ENCODE measurements at places on chromosomes 3 and 15.

GRCh38 chr3:108182339-108182738, 39.9 kb downstream of the IFT57 start:
- DNase-seq, result no peak

DNA sequence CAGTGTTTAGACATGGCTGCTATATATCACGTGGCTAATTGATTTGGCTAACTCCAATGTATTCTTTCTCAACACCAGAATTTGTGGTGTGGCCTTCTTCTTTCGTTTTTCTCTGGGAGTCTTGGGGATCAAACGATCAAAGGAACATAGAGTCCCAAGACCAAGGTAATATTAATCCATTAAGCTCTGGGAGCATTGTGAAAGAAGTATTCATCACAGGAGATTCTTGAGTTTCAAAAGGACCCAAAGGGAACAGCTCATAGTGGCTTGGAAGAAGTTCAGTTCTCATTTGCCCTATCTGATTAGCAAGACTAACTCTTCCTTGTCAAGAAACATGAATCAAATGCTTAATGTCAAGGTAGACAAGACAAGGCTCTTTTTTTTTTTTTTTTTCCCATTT, 32.9 kb upstream of the TICRR start:
- DNase-seq, result no peak

DNA sequence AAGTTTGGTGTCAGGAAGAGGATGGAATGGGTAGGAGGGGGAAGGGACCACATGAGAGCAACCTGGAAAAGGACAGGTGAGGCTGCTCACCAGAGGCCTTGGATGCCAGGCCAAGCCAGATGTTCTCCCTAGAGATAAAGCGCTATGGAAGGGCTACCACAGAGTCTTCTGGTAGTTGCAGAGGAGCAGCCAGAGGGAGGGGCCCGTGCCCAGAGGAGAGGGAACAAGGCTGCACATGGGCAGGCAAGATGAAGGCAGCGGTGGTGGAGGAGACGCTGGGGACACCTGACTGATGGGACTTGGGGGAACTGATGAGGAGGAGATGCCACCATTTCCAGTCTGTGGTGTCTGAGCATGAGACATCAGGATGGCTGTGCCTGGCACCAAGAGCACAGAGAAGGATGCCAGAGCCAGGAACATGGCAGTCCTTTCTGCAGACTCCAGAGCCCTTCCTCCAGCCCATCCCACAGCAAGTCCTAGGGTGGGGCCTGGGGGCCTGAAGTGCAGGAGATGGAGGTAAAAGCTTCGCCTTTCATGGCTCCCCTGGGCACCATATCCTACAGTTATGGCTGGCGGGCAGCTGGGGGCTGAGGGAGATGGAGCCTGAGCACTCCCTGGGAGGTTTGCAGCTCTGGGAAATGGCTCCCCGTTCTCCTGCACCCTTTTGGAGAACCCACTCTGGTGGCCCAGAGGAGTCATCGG, 103.0 kb downstream of the ETFA start:
- no peak for DNase-seq

- no peak for DNase-seq
Observed at GRCh38 chr3:128040660-128041059, 11.6 kb upstream of the SEC61A1 start.

- DNase-seq, result no peak
Observed at GRCh38 chr15:101537483-101538080, 48.1 kb upstream of the PCSK6 start.

DNA sequence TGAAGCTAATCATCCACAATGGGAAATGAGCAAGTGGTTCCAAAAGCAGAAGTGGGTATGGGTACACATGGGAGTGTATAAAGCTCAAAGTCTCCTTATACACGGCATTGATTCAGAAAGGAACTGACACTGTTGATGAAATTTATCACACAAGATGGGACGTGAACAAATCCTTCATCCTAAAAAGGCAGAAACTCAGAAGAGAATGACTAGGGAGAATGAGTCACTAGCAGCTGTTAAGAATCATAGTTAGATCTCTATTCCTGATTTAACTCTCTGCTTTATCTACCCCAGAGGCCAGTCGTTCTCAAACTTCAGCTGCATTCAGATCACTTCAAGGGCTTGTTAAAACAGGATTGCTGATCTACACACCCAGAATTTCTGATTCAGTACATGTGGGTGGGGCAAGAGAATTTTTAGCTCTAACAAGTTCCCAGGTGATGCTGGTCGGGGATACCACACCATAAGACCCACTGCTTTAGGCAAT, 97.7 kb upstream of the PHLDB2 start:
- DNase-seq, result no peak

- DNase-seq, result no peak
Observed at GRCh38 chr3:160006282-160007163, 17.9 kb downstream of the IL12A start.

All from left forelimb (tissue), 1 donor.